ENCODE measurements at places on chromosomes 16 and 17.

- no peak for DNase-seq
Observed at GRCh38 chr17:51322390-51323029, 62.2 kb downstream of the UTP18 start.

DNA sequence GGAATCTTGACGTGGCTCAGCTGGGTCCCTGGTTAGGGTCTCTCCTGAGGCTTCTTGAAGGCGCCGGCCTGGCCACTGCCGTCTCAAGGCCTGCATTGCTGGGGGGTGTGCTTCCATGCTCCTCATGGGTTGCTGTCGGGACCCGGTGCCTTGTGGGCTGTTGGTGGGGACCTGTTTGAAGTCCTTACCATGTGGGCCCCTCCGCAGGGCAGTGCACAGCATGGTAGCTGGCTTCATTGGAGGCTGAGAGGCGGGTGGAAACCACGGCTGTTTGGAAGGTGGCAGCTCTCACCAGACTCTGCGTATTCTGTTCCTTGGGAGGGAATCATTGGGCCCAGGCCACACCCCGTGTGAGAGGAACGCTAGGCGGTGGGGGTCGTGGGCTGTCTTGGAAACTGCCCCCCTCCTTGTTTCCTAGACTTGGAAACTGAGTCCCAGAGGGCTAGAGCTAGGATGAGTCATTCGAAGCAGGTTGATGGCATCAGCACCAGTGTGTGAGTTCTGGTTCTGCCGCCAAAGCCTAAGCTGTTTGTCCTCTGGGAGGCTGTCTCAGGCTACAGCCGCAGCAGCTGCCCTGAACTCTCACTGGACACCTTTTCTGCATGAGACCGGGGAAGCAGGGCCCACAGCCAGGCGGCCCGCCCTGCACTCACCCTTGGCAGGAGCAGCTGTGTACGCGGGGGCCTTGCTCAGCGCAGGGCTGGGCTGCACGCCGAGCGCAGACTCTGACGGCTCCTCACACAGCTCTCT lies 35.2 kb downstream of the ZNF750 start:
- DNase-seq: no peak

GRCh38 chr16:64440005-64440404 lies 681.9 kb downstream of the CDH11 start:
- no peak for DNase-seq

- no peak for DNase-seq
Observed at GRCh38 chr17:69678206-69678605, 263.7 kb downstream of the MAP2K6 start.

DNA sequence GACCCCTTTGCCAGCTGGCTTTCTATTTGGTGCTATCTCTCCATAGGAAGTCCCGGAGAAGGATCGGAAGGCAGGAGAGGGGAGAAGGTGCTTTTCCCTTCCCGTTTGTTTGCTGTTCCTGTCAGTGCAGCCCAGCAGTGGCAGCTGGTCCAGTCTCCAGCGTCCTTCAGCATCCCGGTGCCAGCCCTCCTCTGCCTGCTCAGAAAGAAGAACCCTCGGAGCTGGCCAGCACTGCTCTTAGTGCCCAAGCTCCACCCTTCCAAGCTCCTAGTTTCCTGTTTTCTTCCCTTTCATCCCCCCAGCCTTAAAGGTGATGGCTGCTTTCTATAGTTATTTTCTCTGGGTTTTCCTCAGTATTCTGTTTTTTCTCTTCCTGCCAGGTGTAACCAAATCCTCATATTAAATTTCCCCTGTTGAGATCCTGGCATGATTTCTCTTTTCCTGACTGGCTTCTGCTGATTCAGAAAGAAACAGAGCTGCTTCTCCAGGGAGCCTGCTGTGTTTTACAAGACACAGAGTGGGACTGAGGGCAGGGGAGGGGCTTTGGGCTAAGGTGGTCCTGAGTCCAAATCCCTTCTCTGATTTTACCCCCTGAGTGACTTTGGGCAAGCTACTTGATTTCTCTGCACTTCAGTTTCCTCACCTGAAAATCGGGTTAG lies 186.8 kb downstream of the COPRS start:
- no peak for DNase-seq

DNA sequence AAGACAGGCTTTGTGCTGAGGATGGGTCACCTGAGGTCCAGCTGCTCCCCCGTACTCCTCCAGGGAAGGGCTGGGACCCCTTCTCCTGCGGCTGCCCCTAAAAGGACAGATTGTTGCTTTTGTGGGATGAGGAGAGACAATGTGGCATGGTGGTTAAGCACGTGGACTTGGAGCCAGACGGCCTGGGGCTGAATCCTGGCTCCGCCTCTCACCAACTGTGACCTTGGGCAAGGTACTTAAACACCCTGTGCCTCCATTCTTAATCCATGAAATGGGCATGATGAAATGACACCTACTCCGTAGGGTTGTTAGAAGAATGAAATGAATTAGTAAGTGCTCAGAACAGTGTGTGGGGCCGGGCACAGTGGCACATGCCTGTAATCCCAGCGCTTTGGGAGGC lies 39.6 kb upstream of the PLCG2 start:
- DNase-seq: no peak

DNA sequence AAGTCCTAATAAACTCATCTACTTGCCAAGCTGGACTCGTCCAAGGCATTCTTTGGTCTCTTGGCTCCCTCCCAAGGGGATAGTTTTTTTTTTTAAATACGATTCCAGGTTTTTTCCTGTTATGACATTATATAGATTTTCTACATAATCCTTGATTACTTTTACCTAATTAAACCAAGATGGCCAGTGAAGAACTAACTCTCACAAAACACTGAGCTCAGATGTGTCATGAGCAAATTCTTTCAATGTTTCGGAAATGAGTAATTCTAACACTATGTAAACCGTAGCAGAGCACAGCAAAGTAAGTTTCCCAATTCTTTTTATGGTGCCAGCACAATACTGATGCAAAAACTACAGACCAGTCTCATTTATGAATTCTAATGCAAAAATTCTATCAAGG lies 1.8 kb downstream of the ZNF23 start:
- no peak for DNase-seq

GRCh38 chr16:68737046-68737729 lies at the start of gene CDH1:
CDH1 (plus strand) TSS chr16:68737292; CDS start chr16:68737416, 124 bp downstream.
- DNase-seq: no peak

- no peak for DNase-seq
Observed at GRCh38 chr17:76560877-76561221, 21.0 kb downstream of the PRCD start.

DNA sequence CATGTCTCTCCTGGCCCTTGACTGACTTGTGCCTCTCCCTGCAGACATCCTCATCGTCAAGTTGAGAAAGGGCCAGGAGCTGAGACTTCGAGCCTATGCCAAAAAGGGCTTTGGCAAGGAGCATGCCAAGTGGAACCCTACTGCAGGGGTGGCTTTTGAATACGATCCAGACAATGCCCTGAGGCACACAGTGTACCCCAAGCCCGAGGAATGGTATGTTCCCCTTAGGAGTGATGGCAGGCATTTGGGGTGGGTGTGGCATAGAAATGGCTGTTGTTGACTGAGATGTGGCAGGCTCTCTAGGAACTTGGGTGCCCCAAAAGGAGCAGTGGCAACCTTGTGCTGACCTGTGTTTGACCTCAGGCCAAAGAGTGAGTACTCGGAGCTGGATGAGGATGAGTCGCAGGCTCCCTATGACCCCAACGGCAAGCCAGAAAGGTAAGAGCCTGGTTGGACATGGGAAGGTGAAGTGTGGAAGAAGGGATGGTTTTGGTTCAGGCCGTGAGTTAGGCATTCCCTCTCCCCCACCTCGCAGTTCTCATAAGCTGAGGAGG lies 7.5 kb downstream of the POLR2C start:
- DNase-seq: no peak

DNA sequence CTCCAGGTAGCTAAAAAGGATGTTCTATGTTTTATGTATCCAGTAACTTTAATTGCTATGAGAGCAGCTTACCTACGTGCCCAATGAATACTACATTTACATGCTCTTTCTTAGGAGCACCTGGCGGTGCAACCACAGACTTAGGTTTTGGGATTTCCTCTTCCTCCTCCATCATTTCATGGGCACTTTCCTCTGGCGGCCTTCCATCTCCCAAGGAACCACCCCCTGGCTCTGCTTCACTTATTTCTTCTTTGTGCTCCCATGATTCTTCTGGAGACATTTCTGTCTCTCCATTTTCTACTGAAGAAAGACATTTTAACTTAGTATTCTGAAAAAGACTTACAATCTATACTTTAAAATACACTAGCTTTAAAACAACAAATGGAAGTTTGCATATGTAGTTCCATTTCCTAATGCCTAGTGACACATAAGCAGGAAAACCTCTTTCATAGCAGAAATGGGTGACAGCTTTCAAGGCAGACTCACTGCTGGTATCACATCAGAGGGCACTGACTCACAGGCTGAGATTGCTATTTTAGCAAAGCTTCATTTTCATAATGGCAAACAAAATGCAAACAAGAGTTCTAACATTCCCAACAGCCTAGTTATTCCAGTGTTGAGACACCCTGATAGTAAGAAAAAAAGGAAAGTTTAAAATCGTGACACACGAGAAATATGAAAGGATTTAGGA lies 19.1 kb downstream of the GSPT1 start:
- no peak for DNase-seq

DNA sequence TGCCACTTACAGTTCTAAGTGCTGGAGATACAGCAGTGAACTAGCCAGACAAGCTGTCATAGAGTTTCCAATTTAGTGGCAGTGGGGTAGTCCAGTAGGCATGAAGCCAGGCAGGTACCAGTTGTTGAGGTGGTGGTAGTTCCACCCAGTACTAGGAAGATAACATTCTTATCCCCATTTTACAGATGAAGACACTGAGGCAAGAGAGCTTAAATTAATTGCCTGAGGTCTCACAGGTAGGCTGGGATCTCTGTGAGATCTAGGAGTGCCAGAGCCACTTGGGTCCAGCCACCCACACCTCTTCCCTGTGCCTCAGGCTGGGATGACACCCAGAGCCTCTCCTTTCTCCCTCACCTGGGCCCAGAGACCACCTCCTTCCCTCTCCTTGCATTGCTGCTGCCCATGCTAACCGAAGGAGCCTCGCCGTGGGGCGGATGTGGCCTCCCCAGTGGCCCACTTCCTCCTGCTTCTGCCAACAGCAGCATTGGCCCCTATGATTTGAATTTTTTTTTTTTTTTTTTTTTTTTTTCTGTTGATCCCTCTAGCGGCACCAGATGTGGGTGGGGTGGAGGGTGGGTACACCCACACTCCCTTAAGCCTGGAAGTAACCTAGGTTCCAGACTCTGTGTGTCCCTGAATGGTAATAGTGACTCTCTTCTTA lies 114.0 kb downstream of the PRKCB start:
- peak; percentile 75 for DNase-seq

- no peak for DNase-seq
Observed at GRCh38 chr17:80664217-80664790, 119.7 kb downstream of the RPTOR start.

GRCh38 chr17:8041979-8042378 lies 3.1 kb downstream of the ALOX15B start:
- DNase-seq: no peak

DNA sequence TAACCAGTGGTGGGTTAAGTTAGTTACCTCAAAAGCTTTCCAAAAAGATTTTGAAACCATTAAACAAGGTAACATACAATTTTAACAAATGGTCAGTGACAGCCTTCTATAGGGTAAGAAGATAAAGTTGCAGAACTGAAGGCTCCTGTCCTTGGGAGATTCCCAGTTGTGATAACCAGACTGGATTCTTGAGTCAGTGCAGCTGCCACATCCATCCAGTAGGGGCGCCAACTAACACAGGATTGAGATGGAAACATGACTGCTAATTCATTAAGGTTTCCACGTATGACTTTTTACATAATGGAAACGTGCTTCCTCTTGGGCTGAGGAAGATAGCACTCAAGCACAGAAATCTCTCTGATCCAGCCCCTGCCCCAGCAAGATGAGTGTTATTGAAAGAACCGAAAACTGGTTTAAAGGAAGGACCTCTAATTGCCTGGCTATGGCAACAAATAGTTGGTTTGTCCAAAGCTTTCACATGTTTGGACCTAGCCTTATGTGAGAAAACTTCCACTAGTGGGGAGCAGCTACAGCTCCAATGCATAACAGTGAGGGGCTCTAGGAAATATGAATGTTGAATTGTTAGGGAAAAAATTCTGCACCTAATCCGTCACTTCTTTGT lies 269.8 kb upstream of the MYOCD start:
- no peak for DNase-seq

GRCh38 chr17:41490000-41490990 lies 585 bp upstream of the KRT36 start:
- no peak for DNase-seq

DNA sequence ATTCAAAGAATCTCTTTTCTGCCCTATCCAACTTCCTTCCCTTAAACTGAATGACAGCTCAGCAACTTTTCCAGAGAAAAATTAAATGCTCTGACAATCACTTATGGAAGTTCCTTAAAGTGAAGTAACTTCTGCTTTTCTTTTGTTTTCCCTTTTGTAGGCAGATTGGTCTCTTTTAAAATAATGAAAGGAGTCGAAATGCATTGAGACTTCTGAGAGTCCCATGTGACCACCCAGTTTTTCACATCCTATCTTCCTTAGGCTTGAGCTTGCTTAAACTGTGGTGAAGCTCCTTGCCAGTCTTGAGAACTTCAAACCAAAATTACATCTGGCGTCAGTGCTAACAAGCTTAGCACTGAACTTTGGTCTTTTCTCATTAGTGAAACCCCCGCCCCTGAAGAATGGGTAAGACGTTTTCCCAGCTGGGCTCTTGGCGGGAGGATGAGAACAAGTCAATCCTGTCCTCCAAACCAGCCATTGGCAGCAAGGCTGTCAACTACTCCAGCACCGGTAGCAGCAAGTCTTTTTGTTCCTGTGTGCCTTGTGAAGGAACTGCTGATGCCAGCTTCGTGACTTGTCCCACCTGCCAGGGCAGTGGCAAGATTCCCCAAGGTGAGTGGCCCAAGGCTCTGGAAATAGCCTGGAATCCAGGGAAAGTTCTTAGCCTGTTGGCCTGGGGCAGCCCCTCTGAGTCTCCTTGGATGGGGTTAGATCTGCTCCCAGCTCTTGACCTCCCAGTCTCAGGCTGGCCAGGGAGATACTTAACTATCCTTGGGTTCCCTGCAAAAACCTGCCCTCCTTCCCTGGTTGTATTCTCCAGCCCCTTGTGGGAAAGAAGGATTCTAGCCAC lies 1.2 kb downstream of the TMEM106A start:
- DNase-seq: no peak

- DNase-seq: no peak
Observed at GRCh38 chr17:63497708-63498483, 21.0 kb downstream of the ACE start.

GRCh38 chr17:82414548-82415281 lies 3.4 kb upstream of the HEXD start:
- DNase-seq: peak; percentile 65

DNA sequence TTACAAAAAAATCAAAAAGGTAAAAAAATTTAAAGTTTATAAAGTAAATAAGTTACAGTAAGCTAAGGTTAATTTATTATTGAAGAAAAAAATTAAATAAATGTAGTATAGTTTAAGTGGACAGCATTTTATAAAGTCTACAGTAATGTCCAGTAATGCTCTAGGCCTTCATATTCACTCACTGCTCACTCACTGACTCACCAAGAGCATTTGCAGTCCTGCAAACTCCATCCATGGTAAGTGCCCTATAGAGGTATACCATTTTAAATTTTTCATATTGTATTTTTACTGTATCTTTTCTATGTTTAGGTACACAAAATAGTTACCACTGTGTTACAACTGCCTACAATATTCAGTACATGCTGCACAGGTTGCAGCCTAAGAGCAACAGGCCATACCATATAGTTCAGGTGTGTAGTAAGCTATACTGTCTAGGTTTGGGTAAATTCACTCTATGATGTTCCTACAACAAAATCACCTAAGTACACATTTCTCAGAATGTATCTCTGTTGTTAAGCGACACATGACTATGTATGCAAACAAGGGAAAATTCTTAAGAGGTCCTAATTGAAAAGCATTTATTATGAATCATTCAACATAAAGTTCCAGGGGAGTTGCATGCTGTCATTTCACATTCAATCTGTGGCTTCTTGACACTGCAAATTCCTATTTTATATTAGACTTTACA lies 92.3 kb downstream of the SPAG9 start:
- no peak for DNase-seq

All from CD4-positive, alpha-beta T cell treated with Interleukin-15 for 1 hour (primary cell).